ENCODE measurements at places on chromosomes 7 and 10.

GRCh38 chr7:159033956-159034355 lies 110.7 kb downstream of the VIPR2 start:
- peak; percentile 24 for DNase-seq

- DNase-seq = no peak
Observed at GRCh38 chr10:35136263-35136815, 9.7 kb downstream of the CREM start.

DNA sequence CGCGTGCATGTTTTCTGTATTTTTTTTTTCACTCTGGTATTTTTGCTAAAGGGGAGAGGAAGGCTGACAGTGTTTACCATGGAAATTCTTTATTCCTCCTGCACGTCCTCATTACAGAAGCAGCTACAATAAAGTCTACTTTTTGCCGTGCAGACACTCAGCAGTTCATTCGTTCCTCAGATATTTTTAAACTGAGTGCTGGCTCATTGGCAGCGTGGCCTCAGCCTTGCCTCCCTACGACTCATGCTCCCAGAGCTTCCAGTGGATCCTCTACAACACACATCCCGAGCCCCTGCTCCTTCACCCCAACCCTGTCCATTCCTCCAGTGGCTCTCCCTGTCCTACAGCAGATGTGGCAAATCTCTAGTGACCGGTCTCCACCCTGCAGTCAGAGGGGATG lies 239.2 kb upstream of the ZMIZ1 start:
- no peak for DNase-seq

- DNase-seq = no peak
Observed at GRCh38 chr7:20358762-20359282, 28.1 kb downstream of the ITGB8 start.

DNA sequence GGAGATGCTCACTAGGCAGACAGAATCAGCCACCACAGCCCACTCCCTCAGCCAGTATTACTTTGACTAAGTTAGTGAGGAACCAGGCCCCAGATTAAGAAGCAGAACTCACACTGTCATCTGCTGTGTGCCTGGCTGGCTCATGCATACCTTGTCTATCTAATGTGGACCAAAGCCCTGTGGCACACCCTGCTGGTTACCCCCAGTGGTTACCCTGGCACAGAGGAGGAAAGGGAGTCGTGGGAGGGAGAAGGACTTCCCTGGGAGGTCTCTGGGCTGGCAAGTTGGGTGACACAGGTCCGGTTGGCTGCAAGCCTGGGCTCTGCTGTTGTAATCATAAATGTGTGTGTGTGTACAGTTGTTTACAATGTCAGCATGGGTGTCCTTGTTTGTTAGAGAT lies 7.5 kb upstream of the SH2D4B start:
- no peak for DNase-seq

DNA sequence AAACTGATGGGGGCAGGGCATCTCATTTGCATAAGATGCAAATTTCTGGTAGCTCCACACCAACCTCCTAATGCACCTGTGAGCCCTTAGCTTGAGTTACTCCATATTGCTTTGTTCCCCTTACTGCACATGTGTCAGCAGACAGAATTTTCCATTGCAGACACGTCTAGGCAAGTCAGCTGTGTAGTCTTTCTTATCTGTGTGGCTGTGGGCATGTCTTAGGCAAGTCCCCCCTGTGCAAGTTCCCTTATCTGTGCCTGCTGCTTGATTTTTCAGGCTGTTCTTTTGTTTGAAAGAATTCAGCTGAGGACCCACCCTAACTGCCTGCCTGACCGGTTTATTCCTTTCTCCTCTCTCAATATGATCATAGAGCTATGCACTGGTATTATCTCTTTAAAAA lies 28.5 kb upstream of the TRIM24 start:
- no peak for DNase-seq

DNA sequence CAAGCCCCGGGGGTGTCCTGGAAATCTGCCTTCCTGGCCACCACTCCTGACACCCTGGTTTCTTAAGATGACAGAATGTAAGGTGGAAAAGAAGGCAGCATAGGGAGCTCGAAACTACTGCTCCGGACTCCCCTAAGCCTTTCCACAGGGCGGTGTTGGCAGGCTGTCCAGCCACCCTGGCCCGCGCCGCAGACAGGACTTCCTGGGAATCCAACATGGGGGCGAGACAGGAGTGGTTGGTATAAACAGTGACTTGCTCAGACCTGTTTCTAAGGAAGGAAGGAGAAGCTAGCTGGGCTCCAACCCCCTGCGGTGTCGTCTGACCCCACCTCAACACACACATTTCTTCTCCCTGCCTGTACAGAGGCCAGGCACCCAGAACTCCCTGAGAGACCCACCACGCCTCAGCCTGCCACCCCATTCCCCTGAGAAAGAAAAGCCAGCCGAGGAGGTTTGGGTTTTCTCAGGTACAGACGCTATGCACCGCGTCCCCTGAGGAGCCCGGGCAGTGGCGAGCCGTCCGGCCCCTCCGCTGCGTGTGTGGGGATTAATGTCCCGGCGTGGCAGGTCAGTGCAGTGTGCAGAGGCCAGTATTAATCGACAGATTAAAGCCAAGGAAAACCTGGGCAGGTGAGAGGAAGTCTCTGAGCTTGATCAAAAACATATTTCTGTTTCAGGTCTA lies 349.6 kb upstream of the MKI67 start:
- no peak for DNase-seq

- DNase-seq = no peak
Observed at GRCh38 chr7:41005374-41005901, 697.5 kb downstream of the INHBA start.

GRCh38 chr7:94301024-94301586 lies 93.6 kb upstream of the COL1A2 start:
- peak; percentile 79 for DNase-seq

Measured in cardiac septum (tissue), 1 donor.